ENCODE measurements at places on chromosomes 6 and 20. TPM values are rescaled to one million over a fixed set of nuclear protein-coding genes. Genes with fewer than 3 reads are reported as not detected.

The PAK5 gene
- not detected for total RNA-seq

The GMNN gene
- 81.0 TPM for total RNA-seq

The IL17A gene
- not detected for total RNA-seq

The CDH22 gene
- total RNA-seq, result not detected

The DIDO1 gene
- total RNA-seq, result 81.1 TPM

The ARFGEF3 gene
- total RNA-seq, result 0.25 TPM

The TFAP2D gene
- not detected for total RNA-seq

The ABHD16B gene
- total RNA-seq, result not detected

The THBS2 gene
- total RNA-seq, result not detected

The NFKBIE gene
- total RNA-seq, result 24.1 TPM

The MYBL2 gene
- total RNA-seq, result 109 TPM

The TNF gene
- 320 TPM for total RNA-seq

The KHDC1L gene
- 0.50 TPM for total RNA-seq

The PPP1R14C gene
- 0.73 TPM for total RNA-seq

The SLC22A7 gene
- not detected for total RNA-seq

The ID4 gene
- total RNA-seq, result not detected

The UCKL1 gene
- total RNA-seq, result 32.6 TPM

Data from natural killer cell treated with Interleukin-12 subunit alpha and Interleukin-12 subunit beta and Interleukin-15 and Interleukin-18, amount 100 ng/mL, for 72 hours (primary cell).